NCI-H748 treated with DMSO at 0.1 percent for 48 hours (cell line): ENCODE measurements at places on chromosomes 5 and 9.

DNA sequence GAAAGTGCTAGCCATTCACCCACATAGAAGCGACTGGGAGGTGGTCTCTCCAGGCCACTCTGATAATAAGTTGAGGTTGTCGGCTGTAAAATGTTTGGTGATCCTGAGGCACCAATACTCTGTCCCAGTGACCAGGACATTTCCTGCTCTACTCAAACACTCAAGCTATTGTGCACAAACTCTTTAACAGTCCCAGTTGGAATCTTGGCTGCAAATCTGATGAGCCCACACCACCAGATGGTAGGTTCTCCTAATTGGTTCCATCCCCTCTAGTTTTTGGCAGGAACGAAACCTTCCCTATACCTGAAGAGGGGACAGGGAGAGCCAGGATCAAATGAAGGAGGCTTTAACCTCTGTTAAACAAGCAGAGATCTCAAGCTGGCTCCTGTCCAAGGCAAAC lies 14.3 kb downstream of the GRIA1 start:
- peak; percentile 82 for DNase-seq

DNA sequence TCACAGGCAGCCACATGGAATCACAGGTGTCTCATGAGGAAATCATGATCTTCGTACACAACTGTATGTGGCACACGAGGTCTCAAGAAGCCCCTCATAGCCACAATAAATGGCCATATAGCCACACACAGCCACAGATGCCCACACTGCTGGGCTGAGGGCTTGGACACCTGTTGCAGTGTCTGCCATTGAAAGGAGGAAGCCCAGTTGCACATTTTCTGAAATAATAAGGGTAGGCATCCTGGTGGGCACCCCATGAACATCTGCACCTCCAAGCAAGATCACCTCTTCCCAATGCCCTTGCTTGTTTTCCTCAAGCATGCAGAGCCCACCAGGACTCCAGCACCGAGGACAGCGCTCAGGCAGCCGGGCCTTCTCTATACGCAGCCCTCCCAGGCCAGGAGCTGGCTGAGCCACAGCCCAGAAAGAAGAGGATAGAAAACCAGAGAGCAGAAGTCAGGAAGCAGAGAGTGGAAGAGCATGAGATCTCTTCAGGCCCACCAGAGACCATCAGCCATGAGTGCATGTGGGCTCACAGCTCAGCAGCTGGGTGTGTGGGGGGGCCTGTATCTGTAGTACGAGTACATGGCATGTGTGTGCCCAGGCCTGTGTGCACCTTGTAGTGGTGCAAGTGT lies 1.0 kb upstream of the ACSL6 start:
- no peak for DNase-seq

- DNase-seq, result no peak
Measured at GRCh38 chr9:114937516-114937915, 7.1 kb upstream of the TNFSF8 start.

GRCh38 chr9:6051511-6051950 lies 36.1 kb upstream of the RANBP6 start:
- no peak for DNase-seq

DNA sequence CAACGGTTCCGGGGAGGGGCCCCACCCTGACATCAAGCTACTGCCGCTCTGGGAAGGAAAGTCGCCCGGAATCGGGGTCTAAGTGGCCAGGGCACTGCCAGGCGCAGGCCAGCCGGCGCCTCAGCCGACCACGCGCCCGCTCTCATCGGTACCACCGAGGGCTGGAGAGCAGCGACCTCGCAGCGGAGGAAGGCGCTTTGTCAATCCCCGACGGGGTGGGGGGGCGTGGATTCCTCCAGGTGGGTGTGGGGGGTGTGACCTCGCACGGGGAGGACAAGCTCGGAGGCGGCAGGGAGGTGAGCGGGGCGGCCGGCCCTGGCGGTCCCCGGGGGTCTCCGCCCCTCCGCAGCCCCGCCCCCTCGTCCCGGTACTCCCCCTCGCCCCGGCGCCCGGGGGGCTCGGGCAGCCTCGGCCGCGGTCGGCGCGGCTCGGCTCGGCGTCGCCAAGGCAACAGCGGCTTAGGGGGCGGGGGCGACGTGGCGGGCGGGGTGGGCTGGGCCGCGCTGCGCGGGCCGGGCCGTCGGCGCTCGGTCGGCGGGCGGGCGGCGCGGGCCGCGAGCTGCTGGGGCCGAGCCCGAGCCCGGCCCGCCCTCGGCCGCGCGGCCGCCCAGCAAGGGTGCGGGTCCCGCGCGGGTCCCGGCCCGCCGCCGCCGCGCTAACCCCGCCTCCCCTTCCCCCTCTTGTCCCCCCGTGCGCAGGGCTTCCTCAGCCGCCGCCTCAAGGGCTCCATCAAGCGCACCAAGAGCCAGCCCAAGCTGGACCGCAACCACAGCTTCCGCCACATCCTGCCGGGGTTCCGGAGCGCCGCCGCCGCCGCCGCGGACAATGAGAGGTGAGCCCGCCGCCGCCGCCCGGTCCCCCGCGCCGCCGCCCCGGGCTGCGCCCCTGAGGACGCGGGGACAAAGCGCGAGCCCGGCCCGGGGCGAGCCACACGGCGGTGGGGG lies 47.5 kb downstream of the DAB2IP start:
- DNase-seq, result peak; percentile 33

GRCh38 chr5:88727705-88728313 lies 155.2 kb downstream of the MEF2C start:
- peak; percentile 34 for DNase-seq

GRCh38 chr9:15720861-15721260 lies 168.0 kb downstream of the CCDC171 start:
- no peak for DNase-seq

GRCh38 chr5:150946351-150946905 lies 41.6 kb upstream of the ZNF300 start:
- no peak for DNase-seq

- no peak for DNase-seq
Measured at GRCh38 chr9:89922099-89922498, 317.3 kb downstream of the GADD45G start.

DNA sequence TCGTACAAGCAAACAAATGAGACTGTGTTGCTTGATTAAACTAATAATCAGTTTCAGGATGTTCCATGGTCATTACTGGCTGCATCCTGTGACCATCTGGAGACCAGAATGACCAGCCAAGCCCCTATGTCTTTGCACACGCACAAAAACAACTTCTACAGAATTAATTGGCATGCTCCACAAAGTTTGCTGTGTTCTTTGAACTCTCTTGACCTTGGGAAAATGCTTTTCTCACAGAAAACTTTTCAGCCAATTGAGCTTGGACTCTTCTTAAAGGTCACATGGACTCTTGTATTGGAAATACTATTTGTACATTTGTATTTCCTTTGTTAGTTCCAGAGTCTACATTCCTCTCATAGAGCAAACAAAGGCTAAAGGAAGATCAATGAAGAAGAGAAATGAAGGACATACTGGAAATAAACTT lies 147.8 kb downstream of the ARRDC3 start:
- no peak for DNase-seq

DNA sequence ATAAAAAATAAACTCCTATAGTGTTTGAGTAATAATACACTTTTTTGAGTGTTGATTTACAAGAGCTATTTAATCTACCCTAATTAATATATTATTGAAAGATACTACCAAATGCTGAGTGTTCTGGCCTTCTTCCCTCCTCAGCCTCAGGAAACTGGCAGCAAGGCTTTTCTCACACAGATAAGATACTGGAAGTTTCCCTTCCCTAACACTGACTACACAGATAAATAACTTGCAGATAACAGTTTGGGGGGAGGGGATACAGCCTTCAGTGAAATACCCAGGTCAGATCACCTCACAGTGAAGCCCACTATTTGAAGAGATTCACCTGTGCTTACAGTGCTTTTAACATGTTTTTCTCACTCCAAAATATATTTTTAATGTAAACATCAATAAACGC lies 1.6 kb upstream of the NIPSNAP3A start:
- no peak for DNase-seq

- peak; percentile 28 for DNase-seq
Measured at GRCh38 chr9:16870596-16871335, at the start of gene BNC2. Gene BNC2 (minus strand): TSS chr9:16870670. CDS start chr9:16870648, 22 bp downstream.

- no peak for DNase-seq
Measured at GRCh38 chr5:138351056-138351455, 1.4 kb upstream of the KDM3B start.

DNA sequence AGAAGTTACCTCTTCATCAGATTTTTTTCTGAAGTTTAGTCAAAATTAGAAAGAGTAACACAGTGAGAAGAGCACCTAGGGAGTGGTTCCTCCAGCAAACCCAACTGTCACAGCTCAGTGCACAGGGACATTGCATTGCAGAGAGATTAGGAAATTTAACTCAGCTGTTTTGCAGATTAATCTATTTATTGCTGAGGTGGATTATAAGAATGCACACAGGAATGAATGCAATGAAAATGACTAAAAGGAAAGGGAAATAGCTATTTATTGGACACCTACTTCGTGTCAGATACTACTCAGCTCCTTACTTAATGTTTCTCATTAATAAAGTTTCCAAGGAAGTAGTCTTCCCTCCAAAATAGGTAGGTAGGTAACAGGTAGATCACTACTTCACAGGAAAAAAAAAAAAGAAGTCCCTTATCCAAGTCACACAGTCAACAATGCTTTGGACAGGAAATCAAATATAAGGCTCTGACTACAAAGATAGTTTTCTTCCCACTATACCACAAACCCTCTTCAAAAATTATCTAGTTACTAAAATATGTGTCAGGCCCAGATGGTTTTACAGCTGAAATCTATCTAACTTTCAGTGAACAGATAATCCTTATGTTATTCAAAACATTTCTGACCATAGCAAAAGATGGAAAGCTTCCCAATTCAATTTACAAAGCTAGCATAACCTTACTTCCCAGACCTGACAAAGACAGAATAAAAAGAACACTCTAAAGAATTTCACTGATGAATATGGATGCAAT lies 442.2 kb upstream of the MPDZ start:
- DNase-seq, result no peak

- DNase-seq, result no peak
Measured at GRCh38 chr9:34341659-34342295, 12.4 kb downstream of the NUDT2 start.

GRCh38 chr9:113907282-113907681 lies 31.2 kb downstream of the ZNF618 start:
- DNase-seq, result no peak

GRCh38 chr9:30630459-30630858 lies 1754.0 kb upstream of the ACO1 start:
- DNase-seq, result no peak

DNA sequence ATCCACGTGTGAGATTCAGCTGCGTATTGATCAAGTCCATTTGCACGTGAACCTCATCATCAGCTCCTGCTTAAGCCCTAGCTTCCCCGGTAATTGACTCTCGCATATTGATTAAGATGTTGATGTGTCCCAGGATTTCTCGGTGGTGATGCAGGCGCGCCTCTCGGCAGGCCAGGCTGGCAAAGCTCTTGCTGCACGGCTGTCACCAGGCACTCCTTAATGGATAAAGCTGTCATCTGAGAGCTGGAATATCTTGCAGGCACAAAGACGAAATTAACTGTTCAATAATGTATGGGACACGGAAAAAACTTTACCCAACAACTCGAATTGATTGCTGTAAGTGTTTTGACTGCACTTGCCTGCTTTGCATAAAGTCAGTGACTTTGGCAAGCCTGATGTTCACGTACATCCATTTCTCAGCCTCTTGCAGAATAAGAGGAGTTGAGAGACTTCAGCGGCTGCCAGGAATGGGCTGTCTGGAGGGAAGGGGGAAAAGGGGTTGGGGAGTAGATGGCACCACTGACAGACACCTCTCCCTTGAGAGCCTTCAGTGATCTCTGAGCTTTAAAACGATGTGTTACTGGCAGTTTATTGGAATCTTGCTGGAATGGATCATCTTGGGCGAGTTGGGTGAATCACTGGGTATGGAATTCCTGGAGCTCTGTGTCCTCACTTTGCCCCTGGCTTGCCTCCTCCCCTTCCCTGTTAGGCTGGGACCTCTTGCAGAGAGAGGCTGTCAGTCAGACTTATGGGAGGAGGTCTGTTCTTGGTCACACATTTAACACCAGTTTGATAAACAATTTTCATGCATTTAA lies 650.3 kb downstream of the CCDC171 start:
- DNase-seq, result no peak

DNA sequence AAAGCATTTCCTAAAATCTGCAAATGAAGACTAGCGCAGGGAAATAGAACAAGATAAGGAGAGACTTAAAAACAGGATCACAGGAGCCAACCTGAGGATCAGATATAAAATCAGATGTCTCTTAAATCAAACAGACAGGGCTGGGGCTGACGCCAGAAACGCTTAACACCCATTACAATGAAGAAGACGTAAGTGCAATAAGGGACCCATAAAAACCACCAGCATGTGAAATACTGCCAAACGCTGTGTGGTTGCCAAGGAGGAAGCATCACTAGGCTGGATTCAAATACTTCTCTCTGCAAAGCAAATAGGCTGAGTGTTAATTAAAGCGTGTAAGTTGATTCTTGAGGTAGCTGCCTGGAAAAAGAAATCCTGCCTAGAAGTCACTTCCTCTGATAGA lies 74.4 kb upstream of the ATP10B start:
- DNase-seq, result peak; percentile 90

DNA sequence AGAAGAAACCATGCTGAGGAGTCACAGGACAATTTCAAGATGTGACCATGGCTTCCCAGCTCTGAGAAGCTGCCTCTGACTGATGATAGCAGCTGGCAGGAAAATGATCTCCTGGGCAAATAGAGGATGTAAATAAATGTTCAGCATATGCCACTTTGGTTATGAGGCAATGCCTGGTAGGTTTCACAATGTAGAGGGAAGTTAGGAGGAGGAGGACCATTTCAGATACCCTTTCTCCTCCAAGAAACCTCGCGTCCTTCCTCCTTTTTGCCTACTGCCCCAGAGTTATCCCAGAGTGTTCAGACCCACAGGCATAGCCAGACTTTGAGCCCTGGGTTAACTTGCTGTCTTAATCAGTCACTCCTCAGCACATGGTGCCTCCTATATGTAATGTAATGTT lies 541.6 kb upstream of the DAP start:
- no peak for DNase-seq

DNA sequence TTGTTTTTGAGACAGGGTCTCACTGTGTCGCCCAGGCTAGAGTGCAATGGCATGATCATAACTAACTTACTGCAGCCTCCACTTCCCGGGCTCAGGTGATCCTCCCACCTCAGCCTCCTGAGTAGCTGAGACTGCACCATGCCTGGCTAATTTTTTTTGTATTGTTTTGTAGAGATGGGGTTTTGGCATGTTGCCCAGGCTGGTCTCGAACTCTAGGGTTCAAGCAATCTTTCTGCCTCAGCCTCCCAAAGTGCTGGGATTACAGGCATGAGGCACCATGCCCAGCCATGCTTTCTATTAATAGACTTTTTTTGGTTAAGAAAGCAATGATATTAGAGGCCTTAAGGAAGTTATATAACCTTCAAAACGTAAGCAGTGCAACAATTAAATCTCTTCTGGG lies 23.3 kb downstream of the CLTA start:
- no peak for DNase-seq
